ENCODE measurements at places on chromosomes 2 and 18.

DNA sequence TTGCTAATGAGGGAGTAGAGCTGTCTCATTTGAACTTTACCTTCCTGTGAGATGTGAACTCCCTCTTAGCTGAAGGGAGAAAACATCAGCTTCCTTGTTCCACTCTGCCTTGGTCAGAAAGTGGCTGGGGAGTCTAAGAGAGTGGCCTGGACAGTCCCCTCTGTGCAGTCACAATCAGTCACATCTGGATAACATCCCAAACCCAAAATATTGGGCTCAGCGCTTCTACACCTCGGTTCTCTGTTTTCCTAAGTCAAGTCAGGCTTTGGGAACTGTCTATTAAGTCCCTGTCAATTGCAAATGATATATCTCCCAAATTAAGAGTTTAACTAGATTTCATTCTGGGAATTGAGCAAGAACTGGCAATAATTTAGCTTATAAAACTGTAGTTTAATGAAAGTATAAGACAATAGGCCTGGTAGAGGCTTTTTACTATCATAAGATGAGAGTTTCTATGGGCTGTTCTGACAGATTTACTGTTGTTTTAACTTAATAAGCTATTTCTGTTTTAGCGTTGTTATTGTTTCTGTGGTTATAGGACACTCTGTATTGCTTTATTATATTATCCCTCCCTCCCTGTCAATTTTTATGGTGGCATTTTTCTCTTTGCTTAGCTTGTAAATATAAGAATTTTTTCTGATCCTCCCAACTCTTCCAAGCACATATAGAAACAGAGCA is 135.1 kb upstream of the LHCGR start:
- no peak for DNase-seq

DNA sequence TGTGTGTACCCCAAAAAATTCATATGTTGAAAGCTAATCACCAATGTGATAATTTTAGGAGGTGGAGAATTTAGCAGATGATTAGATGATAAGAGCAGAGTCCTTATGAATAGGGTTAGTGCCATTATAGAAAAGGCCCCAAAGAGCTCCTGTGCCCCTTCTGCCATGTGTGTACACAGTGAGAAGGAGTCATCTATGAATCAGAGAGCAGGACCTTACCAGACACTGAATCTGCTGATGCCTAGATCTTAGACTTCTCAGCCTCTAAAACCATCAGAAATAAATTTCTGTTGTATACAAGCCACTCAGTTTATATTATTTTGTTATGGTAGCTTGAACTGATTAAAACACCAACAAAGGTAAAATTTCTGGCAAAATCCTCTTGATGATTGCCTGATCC is 560.0 kb upstream of the CDH2 start:
- no peak for DNase-seq

DNA sequence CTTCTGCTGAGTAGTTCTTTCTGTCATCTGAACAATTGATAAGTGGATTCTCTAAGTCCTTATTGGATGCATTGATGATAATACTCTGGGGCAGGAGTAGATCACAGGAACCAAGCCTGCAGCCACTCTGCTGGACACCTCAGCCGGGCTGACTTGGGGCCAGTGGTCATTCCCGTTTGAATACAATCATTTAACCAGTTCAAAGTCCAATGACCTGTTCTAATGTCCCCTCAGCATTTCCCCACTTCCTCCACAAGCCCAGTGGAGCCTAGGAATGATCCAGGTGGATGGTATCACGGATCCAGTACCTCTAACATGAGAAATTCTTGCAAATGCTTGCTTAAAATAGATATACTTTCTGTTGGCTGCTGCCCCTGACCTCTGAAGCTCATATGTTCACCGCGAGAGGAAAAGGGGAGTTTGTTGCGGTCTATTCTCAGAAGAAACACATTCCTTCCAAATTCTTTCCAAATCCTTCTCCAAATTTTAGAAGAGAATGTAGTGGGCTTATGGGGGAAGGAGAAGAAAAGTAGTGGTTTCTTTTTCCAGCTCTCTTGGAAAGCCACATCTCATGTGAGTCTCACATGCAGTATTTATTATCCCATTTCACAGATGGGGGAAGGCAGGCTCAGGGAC is 170.9 kb downstream of the INHBB start:
- DNase-seq = no peak

- no peak for DNase-seq
Measured at GRCh38 chr2:192499476-192499875, 304.7 kb upstream of the TMEFF2 start.

DNA sequence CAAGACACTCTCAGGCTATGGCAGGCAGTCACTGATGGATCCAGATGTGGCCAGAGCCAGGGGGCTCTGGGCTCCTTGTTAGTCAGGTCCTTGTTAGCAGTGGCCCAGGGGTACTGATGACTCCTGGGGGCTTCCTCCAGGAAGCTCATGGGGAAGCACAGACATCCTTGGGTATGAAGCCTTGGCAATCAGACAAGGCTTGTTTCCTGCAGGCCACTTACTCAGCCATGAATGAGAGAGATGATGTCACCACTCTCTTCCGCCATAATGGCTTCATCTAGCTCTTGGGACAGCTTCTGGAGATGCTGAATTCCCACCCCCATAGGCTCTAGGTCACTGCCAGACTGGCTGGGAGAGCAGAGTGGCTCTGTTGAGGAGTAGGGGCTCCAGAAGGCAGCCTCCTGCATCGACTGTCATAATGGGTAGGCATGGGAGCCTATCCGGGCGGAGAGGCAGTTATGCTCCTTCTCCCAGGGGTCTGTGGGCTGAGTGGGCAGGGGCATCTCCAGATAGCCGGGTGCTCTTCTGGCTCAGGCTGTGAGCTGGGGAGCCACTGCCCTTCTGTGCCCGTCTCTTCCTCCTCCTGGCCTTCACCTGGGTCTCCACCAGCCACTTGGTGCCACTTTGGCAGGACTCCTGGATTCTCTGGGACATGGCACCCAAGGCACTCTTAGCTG is 40.2 kb upstream of the BMPR2 start:
- DNase-seq = no peak

- DNase-seq = no peak
Measured at GRCh38 chr2:236866542-236867340, 218.9 kb upstream of the COPS8 start.

- no peak for DNase-seq
Measured at GRCh38 chr2:74199871-74200305, 1.5 kb downstream of the MTHFD2 start.

DNA sequence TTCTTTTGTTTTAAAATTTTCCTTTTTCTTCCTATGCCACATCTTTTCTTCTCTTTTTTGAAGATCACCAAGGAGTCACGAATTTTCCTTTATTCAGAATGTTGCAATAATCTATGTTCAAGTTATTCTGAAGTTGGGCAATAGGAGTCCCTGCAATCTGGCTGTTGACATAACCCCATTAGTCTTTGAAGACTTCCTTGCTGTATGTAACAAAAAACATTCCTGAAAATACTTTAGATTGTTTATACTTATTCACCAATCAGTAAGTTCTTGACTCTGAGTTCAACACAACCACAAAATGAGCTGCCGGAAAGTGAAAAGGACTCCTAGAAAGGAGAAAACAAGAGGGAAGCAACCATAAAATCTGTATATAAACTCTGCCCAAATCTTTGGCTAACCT is 62.8 kb downstream of the TMEM237 start:
- no peak for DNase-seq

- DNase-seq = no peak
Measured at GRCh38 chr18:59208602-59209125, 11.3 kb upstream of the GRP start.
